Nephron progenitor cell (in vitro differentiated cells): ENCODE measurements at places on chromosomes 6 and 20.
A peak's percentile ranks its signal among the peaks of the same experiment; 100 is the strongest.

DNA sequence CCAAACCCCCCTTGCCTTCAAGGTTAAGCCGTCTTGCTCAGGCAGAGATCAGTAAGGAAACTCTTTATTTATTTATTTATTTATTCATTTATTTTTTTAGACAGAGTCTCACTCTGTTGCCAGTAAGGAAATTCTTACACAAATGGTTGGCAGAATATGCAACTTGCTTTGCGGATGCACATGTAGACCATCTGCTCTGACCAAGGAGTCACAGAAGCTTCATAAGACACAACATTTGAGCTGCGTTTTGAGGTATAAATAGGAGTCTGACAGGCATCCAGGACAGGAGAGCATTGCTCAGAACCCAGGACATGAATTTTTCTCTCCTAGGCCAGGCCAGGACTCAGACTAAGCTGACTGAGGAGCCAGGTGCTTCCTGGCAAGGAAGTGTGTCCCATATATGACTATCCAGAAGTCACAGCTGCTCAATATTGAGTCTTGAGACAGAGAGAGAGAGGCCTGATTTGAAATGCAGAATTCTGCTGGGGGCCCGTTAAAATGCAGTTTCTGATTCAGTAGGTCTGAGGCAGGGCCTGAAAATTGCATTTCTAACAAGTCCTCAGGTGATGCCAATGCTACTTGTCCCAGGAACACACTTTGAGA lies 43.9 kb downstream of the HLA-A start:
- no peak for DNase-seq

DNA sequence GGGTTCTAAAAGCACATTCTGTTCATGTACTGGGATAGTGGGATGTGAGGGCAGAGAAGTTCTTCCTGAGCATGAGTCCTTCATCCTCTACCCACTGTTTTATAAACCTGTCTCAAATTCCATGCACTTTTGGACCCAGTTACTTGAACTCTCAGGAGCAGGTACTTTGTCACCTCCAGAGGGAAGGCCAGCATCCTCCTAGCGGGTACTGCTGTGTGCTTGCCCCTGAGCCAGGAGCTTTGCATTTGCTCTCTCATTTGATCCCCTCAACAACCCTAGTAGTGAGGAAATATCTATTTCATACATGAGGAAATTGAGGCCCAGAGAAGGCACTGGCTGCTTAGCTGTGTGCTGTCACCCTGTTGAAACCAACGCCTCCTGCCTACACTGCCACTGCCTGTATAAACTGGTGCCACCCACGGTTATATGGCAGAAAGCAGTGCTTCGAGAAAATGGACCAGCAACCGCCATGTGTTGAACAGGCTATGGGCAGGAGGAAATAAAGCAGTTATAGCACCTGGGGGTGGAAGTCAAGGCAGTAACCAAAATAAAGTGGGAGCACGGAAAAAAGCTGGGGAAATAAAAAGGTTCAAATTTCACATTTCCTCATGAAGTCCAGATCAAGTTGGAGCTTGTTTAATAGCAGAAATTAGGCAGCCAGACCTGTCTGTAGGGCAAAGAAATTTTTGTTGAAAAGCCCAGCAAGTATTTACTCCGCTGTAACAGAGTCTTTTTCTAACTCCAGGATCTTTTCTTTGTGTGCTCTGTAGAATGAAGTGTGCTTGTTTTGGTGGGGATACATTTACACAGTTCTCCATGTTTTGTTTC lies 38.0 kb downstream of the KLHL31 start:
- DNase-seq, result no peak

DNA sequence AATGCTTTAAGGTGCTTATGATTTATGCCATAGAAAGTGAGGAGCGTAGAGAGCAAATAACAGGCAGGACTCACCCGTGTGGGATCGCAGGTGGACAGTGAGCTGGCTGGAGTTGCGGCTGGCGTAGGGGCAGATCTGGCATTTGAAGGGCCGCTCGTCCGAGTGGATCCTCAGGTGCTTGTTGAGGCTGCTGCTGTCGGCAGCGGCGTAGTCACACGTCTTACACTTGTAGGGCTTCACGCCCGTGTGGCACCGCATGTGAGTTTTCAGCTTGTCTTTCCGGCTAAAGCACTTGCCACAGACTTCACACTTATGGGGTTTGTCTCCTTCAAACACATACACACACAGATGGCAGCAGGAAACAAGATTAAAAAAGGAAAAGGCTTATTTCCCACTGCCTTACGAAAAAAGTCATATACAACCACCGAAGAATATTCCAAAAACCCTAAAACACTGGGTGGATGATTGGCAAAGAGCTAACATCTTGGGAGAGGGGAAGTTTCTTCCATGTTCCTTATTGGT lies 31.5 kb downstream of the ZFP64 start:
- DNase-seq, result no peak

- no peak for DNase-seq
Measured at GRCh38 chr6:1233924-1234323, 78.0 kb upstream of the FOXQ1 start.

GRCh38 chr20:23658989-23659609 lies 21.3 kb upstream of the CST3 start:
- DNase-seq, result no peak

- DNase-seq, result no peak
Measured at GRCh38 chr20:49466114-49466912, 16.2 kb downstream of the KCNB1 start.

DNA sequence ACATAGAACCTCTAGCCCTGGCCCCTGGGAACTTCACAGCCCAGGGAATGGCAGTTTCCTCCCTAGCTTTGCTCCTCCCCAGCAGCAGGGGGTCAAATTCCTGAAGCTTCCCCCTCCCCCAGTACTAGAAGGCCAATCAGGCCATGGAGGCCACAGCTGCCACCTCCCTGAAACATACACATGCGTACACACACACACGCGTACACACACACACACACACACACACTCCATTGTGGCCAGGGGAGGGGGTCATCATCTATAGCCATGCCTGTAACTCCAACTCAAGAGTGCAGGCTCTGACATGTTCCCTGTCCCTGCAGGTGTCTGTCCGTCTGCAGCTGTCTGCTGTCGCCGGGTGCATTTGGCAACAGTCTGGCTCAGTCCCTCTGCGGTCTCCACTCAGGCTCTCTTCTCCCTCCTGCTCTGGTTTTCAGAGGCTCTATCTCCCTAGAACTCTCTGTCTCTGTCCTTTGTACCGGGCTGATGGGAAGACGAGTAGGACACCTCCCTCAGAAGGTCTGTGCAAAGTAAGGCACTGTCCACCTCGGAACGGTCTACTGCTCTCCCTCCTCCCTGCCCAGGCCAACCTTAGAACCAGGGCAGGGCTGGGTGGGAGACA lies 1.4 kb downstream of the LRFN2 start:
- peak; percentile 42 for DNase-seq
